Glutamatergic neuron (in vitro differentiated cells): ENCODE measurements at places on chromosomes 5 and 9. TPM values are rescaled to one million over a fixed set of nuclear protein-coding genes. Genes with fewer than 3 reads are reported as not detected.

IL13 gene
- not detected for total RNA-seq

SPINK7 gene
- not detected for total RNA-seq

GARIN3 gene
- not detected for total RNA-seq

NXNL2 gene
- total RNA-seq, result not detected

PCDHAC1 gene
- 25.2 TPM for total RNA-seq

ERP44 gene
- total RNA-seq, result 19.3 TPM

SHROOM1 gene
- total RNA-seq, result 5.1 TPM

NUP155 gene
- total RNA-seq, result 33.8 TPM

IRGM gene
- total RNA-seq, result not detected

PRR16 gene
- total RNA-seq, result 0.25 TPM

CTNNAL1 gene
- total RNA-seq, result 13.7 TPM

OR2K2 gene
- not detected for total RNA-seq

PCSK5 gene
- total RNA-seq, result 9.6 TPM

ANXA2R gene
- total RNA-seq, result 1.6 TPM

CTXN3 gene
- not detected for total RNA-seq

RFX3 gene
- 61.6 TPM for total RNA-seq

IL33 gene
- not detected for total RNA-seq

SPATA31D4 gene
- total RNA-seq, result not detected

OLFM1 gene
- 387 TPM for total RNA-seq

EPB41L4A gene
- 125 TPM for total RNA-seq

SLCO6A1 gene
- total RNA-seq, result 1.6 TPM

RFK gene
- total RNA-seq, result 12.7 TPM

ADGRV1 gene
- total RNA-seq, result 18.2 TPM

PCDHGB2 gene
- 8.9 TPM for total RNA-seq

FCN1 gene
- total RNA-seq, result not detected

IL4 gene
- not detected for total RNA-seq

ECM2 gene
- 0.20 TPM for total RNA-seq

SPAG8 gene
- total RNA-seq, result not detected

ARID3C gene
- not detected for total RNA-seq

PCDHGB6 gene
- total RNA-seq, result 59.8 TPM

NCS1 gene
- total RNA-seq, result 312 TPM
